ENCODE measurements at places on chromosomes 3 and 15.

DNA sequence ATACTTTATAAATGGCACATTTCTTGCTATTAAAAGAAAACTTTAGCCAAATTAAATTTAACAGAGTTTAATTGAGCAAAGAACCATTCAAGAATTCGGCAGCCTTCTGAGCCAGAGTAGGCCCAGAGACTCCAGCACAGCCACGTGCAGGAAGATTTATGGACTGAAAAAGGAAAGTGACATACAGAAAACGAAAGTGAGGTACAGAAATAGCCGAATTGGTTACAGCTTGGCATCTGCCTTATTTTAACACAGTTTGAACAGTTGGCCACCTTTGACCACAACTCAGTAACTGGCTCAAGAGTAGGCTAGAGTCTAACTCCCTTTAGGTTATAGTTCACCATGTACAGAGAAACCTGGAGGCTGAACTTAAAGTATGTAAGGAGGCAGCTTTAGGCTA is 17.6 kb downstream of the CFAP44 start:
- DNase-seq = no peak

DNA sequence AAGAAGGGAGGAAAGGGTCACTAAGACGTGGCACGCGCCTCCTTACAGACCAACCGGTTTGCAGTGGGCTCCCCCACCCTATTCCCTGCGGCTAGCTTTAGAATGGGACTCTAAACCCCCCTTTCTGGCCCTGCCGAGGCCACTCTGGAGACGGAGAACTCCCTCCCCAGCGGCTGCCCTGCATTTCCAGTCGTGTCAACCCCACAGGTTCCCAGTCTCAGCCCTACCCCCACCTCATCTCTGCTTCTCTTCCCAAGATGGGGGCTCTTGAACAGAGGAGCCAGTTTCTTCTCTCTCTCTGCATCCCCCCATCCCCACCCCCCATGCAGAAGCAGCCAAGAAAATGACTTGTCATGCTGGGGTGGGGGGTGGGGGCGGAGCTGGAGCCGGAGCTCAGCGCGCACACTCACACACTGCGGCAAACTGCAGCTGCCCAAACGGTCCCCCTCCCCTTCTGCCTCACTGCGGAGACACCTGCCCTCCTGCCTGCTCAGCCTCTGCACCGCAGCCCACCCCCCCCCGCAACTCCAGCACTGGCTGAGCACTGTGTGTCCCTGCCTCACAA is 871 bp downstream of the MAP1A start:
- DNase-seq = no peak

DNA sequence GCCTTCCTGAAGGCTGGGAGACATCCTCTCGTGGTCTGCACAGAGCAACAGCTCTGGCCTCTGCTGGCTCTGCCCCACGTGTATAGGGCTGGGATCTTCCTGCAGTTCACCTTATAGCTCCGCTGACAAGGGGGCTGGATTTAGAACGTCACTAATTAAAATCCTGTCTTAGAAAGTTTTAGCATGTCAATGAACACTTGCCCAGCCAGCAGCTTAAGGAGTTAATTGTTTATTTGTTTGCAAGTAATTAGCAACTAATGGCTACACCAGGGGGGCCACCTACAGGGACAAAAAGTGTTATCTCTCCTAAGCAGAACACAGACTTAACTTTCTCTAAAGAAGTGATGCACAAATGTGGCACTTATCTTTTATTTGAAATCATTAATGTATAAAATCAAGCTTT is at the start of gene HESX1:
Gene HESX1, minus strand, starts transcription at position 84 of the 403 bp plus-strand sequence. Its CDS starts 60 bp downstream, at position 24.
- no peak for DNase-seq

DNA sequence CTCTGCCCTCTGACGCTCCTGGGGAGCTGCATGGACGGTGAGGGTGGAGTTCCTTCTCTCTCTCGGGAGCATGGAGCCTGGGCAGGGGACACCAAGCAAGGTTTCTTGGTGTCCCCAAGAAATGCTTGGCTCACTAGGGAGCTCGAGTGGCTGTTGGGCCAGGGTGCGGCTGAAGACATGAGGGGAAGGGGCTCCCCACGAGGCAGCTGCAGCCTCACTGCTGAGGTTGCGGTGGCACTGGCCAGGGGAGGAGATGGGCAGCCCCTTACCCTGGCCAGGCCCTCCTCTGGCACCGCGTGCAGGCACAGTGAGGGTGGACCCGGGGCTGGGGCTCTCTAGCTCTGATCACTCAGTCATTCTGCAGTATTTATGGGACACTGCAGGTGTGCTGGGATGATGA is 43.5 kb upstream of the SLC41A3 start:
- DNase-seq = peak; percentile 5

DNA sequence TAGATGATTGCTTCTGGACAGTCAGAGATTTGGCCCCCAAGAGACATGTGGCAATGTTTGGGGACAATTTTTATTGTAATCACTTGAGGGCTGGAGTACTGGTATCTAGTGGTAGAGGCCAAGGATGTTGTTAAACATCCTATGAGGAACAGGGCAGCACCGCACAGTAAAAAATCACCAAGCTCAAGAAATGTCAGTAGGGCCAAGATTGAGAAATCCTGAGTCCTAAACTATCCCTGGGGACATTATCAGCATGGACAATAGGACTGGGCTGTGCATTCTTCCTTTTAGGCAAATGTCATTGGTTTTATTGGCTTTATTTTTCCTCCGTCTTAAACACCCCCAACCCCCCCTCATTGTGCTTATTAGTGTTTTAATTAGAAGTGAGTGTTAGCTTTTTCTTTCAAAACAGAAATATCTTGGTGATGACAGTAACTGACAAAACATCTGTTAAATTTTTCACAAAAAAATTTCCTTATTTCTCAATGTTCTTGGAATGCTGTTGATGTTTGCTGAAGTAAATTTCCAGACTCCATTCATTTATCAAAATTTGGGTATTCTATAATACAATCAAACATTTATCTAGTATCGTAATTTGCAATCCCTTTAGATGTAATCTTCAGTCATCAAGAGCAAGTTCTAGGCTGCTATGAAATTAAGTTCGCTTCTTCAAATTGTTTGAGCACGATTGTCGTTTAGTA is 944.4 kb downstream of the VGLL3 start:
- no peak for DNase-seq

DNA sequence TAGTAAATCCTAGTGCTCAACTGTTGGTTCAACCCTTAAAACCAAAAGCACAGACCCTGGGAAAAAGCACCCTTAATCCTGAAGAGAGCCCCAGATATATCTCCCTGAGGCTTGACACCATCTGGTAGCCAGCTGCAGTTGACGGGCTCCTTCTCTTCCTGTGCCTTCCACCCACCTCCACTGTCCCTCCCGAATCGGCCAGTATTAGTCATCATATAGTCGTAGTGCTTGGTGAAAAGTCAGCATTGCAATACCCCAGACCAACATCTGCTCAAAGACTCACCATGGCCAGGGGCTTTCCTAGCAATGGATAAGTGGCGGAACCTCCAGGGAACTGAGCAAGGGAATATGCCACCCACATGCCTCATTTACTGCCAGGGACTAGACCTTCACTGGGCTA is 125.6 kb upstream of the CRBN start:
- DNase-seq = no peak

DNA sequence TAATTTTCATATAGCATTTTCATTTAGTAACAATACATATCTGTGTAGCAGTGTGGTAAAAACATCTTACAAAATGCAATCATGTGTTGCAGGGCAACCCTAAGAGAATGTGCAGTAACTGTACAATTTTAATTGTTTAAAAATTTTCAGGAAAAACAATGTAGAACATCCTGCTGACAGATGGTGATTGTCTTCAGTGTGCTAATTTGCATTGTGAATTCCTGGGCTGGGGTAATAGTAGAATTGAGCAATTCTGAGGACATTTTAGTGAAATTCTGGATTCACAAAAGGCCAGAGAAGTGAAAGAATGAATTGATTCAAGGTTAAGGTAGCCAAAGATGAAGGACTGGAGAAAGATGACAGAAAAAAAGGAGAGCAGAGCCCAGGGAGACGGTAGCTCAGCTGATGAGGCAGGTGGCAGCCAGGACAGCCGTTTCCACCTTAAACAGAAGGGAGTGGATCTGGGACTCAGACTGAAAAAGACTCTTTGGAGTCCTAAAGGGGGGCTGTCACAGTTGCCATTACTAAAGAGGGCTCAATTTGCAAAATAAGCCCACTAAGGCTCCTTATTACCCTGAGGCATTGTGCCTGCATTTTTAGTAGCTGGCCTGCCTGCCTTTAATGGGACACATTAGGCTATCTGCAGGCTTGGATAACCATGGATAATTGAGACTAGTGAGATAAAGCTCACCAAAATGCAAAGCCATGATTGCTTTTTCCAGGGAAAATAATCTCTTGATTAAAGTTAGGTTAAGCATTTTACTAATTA is 8.6 kb downstream of the MAP3K13 start:
- DNase-seq = no peak

- peak; percentile 65 for DNase-seq
These were observed 55.3 kb downstream of the CCDC33 start for GRCh38 chr15:74291101-74292071.

DNA sequence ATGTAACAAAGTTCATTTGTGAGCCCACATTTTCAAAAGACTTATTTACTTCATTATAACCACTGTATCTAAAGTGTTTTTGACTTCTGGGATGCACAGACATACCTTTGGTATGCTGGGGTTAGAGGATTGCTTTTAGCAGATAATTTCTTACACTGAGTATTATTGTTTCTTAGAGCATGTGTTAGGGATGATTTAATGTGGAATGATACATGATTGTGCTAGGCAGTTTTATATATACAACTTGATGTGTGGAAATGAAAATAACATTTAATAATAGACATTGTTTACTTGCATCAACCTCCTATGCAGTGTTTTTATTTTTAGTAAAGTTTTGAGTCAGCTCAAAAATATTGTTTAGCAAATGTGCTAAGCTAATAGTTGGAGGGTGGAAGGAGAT is 3.4 kb downstream of the KIF23 start:
- no peak for DNase-seq

- no peak for DNase-seq
These were observed 339.7 kb upstream of the EPHA3 start for GRCh38 chr3:88767746-88768145.
